ENCODE measurements at places on chromosomes 16 and 17.

- H3K4me1 ChIP-seq, result peaks cover 14% of the 10 kb centered on the region
- H3K27ac ChIP-seq, result peak overlapping the region; percentile 78
- peaks cover 12% of the 10 kb centered on the region for H3K36me3 ChIP-seq
- no peak for DNase-seq
Measured at GRCh38 chr17:36600936-36601302, 464 bp upstream of the MRM1 start.

DNA sequence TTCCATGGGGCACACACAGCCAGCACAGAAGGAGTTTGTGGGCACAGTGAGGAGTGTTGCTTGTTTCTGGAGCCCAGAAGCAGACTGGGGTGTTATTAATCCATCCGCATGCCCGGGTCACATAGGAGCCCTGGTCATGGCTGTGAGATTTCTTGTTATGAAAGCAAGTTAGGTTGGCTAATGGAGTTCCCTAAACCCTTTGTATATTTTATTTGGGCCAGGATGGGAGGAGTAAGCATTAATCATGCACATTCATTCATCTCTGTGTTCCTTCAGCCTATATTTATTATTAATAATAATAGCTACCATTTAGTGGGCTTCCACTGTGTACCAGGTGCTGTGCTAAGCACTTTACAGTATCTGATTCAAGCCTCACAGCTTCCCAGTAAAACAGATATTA lies 200.6 kb upstream of the CDH5 start:
- peaks cover 32% of the 10 kb centered on the region for H3K4me1 ChIP-seq
- no peaks in the 10 kb centered on the region for H3K27me3 ChIP-seq
- H3K27ac ChIP-seq, result no peak overlapping the region
- H3K4me3 ChIP-seq, result no peak overlapping the region
- H3K36me3 ChIP-seq, result no peaks in the 10 kb centered on the region

DNA sequence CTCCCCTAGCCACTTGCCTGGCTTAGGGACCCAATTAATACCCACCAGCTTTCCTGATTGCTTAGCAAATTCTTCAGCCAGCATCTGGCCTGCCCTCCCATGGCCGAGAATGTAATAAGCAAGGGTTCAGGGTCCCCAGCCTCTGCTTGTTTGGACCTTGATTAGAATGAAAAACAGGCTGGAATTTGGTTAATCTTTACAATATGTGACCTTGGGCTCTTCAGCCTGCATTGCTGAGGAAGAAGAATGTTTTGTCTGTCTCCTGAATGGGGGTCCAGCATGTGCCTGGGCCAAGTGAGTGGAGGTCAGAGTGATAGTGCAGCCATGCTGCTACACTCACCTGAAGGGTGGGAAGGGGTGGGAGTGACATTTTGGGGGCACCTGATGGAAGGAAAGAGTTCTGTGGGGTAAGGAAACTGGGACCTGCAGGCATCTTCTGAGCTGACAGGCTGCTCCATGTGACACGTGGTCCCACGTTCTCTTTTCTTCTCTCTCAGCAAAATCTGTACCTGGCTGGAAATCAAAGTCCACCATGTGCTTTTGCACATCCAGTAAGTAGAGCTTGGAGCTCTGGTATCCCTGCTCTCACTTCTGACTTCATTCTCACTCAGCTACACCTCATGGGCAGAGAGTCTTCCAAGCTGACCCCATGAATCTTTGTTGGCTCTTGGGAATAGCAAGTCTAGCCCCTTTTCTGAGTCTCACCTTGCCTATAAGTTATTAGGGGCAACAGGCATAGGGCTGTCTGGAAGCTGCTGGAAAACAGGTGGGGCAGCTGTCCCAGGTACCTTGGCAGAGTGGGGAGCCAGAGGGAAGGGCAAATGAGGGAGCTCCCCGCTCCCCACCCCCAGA lies 5.3 kb downstream of the TMEM106A start:
- H3K36me3 ChIP-seq, result peaks cover 53% of the 10 kb centered on the region
- no peak overlapping the region for H3K4me3 ChIP-seq
- peaks cover 10% of the 10 kb centered on the region for H3K4me1 ChIP-seq
- no peaks in the 10 kb centered on the region for H3K27me3 ChIP-seq
- no peak for DNase-seq

DNA sequence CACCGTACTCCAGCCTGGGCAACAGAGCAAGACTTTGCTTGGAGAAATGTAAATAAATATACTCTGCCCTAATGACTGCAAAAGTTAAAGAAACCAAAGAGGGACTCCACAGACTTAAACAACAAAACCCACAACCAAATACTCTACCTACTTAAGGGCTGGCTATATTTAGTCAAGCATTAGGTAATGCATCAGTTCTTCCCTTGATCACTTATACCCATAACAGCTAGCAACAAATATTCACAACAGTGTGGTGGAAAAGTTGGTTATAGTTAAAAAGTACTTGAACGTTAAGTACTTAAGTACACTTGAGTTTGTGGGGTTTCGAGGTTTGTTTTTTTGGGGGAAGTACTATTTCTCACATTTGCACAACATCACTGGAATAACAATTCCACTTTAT lies 5.4 kb upstream of the HEXIM2 start:
- H3K4me3 ChIP-seq, result no peak overlapping the region
- H3K36me3 ChIP-seq, result peaks cover 24% of the 10 kb centered on the region
- no peak for DNase-seq
- no peak overlapping the region for H3K27ac ChIP-seq

GRCh38 chr16:88430185-88430523 lies 22.9 kb upstream of the ZFPM1 start:
- H3K27me3 ChIP-seq, result no peaks in the 10 kb centered on the region
- H3K27ac ChIP-seq, result no peak overlapping the region
- H3K4me1 ChIP-seq, result no peaks in the 10 kb centered on the region
- no peak for DNase-seq
- peaks cover 38% of the 10 kb centered on the region for H3K36me3 ChIP-seq
- H3K4me3 ChIP-seq, result no peak overlapping the region

- H3K4me3 ChIP-seq, result no peak overlapping the region
- H3K36me3 ChIP-seq, result peaks cover 27% of the 10 kb centered on the region
- no peak for DNase-seq
- H3K4me1 ChIP-seq, result peaks cover 28% of the 10 kb centered on the region
- no peaks in the 10 kb centered on the region for H3K27me3 ChIP-seq
Measured at GRCh38 chr17:83009414-83010205, 69.8 kb upstream of the METRNL start.
